Renal cortical epithelial cell (primary cell): ENCODE measurements at places on chromosomes 16 and 17.
A peak's percentile ranks its signal among the peaks of the same experiment; 100 is the strongest.

- peak; percentile 64 for DNase-seq
These were observed at the start of gene ZNF205 for GRCh38 chr16:3112058-3112880. Gene ZNF205, plus strand, starts transcription at chr16:3112586. Its CDS starts 845 bp downstream, at chr16:3113431.

DNA sequence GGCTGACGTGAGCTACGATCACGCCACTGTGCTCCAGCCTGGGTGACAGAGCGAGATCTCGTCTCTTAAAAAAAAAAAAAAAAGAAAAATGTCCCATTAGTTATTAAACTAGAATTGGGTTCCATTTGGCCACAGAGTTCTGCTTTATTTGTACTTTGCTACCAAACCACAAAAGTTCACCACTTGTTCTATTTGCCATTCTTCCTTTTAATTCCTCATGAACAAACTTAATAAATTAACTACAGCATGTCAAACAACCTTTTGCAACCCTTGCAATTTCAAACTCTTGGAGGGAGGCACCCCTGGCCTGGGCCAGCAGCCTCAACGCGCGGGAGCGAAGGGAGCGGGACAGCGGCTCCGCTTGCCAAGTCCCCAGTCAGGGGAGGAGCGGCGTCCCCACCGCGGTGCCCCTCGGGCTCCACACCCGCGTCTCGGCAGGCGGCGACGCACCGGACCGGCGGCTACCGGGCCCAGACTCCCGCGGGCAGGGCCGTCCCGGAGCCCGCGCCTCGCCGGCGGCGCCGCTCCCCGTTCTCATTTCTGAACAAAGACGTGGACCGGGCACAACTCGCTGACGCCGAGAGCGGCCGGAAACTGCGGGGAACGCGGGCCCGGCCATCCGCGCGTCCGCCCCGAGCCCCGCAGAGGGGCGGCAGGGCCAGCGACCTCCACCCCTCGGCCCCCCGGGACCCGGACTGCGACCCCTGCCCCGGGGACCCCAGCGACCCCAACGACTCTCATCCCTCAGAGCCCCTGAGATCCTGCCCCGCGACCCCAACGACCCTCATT is 775 bp downstream of the CYTH1 start:
- DNase-seq = peak; percentile 40

- DNase-seq = peak; percentile 67
These were observed 17.9 kb downstream of the UTP4 start for GRCh38 chr16:69150146-69150865.

- DNase-seq = peak; percentile 63
These were observed 7.4 kb upstream of the ABR start for GRCh38 chr17:1186923-1187771.

GRCh38 chr16:67241008-67241900 is 6.0 kb downstream of the FHOD1 start:
- peak; percentile 85 for DNase-seq

DNA sequence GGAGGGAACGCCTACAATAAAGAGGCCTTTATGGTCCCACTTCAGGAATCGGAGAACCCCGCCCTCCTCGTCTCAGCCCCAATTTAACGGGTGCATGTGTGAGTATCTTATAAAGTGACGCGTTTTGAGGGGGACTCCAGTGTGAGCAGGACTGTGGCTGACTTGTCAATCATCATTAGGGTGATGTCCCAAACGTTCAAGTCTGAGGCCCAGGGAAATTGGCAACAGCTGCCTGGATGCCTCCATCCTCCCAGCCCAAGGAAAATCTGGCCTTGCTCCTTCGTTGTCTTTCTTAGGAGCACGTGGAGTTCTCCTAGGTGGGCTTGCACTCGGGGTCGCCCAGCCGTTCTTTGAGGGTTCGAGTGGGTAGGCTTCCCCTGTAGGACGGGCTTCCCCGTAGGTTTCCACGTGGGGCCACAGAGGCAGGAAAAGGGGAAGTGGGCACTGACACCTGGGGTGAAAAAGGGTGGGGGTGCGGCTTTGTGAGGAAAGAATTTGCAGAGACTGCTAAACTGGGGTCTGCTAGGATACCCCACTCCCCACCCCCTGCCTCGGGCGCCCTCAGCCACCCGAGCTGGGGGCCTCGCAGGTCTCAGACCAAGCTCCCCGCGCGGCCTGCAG is 561 bp upstream of the HERPUD1 start:
- no peak for DNase-seq

DNA sequence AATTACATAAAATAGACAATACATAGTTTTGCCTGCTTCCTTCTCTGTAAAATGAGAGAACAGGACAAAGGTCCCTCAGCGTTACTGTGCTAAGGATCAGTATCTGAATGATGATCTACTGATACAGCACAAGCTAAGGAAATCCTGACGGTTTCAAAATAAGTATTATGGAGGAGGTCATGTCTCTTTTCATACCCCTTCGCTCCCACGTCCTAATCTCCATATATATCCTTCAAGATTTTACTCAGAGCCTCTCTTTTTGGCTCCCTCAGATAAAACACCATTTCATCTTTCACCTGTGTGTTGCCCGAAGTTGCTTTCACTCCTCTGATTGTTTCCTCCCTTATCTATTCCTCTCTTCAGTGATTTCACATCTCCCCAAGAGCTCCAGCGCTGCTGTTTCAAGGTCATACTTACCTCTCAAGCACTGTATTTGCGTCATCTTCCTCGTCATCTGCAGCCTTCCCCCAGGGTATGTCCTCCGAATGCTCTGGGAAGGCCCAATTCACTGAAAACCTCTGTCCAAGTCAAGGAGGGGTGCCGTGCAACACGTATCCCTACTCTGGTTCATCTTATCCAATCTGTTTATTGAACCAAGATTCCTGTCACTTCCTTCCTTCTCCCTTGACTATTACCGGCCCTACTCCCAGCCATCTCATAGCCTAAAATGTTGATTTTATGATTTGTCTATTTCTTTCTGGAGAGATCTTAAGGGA is 1.2 kb upstream of the BLTP2 start:
- no peak for DNase-seq

GRCh38 chr16:1357906-1358566 is 6.3 kb downstream of the GNPTG start:
- no peak for DNase-seq

DNA sequence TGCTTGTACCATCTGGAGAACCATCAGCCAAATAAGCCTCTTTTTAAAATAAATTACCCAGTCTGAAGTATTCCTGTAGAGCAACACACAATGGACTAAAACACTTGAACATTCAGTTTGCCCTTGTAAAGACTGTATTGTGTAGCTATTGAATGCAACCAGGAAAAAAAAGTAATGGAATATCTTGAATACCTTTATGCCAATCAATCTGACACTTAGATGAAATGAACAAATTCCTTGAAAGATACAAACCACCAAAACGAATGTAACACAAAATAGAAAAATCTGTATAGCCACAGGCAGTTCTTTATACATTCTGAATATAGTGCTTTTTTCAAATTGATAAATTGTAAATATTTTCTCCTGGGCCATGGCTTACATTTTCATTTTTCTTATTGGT is 63.3 kb upstream of the KCNJ16 start:
- DNase-seq = no peak

DNA sequence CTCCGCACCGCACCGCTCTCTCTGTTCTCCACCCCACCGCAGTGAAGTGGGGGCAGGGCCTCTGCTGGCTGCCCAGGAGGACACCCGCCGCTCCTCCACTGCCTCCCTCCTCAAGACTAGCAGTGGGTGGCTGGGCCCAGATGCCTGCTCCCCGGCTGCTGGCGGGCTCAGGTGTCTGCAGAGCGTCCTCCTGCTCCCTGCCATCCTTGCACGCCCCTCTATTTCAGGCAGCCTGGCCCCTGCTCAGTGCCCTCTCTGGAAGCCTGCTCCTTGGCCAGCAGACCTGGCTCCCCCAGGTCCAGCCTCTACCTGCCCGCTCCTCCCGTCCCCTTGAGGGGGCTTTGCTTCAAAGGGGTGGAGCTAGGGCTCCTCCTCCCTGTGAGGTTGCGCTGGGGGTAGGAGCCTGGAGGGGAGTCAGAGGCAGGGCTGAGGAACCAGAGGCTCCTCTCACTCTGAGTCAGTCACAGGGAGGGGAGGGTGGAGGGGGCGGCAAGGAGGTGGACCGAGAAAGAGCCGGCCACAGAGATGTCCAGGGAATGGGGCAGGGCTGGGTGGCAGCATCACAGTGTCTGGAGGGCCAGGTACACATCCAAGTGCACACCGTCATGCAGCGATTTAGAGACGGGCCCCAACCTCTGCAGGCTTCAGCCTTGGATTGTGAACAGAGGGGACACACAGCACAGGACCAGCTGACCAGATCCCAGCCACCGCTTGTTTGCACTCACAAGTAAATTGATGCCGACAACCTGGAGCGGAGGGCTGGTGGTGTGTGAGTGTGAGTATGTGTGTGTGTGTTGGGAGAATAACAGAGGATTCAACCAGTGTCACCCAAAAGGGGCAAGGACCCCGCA is 9.8 kb upstream of the TMEM92 start:
- DNase-seq = no peak

DNA sequence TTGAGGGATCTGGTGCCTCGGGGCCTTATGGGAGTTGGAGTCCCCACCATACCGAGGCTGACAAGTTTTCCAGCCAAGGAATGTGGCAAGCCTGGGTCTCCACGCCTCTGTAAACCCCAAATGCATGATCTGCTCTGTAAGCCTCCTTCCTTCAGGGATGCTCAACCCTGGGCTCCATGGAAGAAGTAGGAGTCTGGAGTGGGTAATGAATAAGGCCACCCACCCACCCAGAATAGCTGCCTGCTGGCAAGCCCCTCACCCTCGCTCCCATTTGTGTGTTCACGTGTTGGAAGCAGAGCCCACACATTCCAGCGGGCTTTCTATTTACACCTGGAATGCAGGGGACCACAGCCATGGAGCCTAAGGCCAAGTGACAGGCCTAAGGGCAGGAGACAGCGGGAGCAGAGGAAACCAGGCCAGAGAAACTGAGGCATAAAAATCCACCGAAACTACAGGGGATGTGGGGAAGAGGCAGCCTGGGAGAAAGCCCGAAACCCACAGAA is 4.4 kb downstream of the DLG4 start:
- no peak for DNase-seq

DNA sequence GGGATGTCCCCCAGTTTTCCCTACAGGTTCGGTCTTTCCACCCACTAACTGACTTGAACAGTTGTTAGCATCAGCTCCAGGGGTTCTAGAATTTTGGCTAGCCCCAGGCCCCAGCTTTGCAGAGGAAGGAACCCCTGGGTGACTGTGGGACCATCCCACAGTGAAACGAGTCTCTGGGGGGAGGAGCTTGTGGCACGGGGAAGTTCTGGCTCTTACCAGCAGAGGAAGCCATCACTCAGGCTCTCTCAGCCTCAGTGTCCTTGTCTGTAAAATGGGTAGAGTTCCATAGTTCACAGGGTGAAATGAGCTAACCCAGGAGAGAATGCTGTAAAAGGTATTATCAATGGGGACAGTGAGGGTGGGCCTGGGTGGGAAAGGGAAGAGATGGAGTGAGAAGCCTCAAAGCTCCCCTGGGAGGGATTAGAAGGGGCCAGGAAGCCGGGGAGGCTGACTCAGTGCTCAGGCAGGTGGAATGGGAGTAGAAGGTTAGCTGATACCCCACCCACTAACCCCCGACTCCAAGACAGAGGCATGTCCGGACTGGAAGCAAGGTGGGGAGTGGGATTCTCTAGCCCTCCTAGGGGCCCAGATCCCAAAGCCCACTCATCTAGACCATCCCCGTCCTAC is 30.9 kb upstream of the CDC42EP4 start:
- DNase-seq = peak; percentile 42

DNA sequence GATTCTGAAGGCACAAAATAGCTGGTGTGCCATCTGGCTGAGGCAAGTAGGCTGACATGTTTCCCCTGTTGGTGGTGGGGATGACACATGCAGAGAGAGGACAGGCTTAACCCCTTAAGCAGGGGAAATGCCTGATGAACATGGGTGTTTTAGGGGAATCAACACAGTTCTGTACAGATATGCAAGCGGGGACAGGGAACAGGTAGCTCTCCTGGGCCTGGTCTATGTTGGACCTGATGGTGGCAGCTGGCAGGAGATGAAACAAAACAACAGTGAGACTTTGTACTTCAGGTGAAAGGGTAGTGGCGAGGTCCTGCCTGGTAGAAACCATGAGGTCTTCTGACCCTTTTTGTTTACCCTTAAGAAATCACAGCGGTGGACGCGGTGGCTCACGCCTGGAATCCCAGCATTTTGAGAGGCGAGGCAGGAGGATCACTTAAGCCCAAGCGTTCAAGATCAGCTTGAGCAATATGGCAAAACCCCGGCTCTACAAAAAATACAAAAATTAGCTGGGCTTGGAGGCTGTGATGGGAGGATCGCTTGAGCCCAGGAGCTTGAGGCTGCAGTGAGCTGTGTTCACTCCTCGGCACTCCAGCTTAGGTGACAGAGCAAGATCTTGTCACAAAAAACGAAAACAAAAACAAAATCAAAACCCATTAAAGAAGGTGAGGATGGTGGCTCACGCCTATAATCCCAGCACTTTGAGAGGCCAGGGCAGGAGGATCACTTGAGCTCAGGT is 10.5 kb downstream of the OR1F1 start:
- DNase-seq = no peak

GRCh38 chr16:87661561-87661960 is 59.3 kb downstream of the JPH3 start:
- DNase-seq = peak; percentile 18

DNA sequence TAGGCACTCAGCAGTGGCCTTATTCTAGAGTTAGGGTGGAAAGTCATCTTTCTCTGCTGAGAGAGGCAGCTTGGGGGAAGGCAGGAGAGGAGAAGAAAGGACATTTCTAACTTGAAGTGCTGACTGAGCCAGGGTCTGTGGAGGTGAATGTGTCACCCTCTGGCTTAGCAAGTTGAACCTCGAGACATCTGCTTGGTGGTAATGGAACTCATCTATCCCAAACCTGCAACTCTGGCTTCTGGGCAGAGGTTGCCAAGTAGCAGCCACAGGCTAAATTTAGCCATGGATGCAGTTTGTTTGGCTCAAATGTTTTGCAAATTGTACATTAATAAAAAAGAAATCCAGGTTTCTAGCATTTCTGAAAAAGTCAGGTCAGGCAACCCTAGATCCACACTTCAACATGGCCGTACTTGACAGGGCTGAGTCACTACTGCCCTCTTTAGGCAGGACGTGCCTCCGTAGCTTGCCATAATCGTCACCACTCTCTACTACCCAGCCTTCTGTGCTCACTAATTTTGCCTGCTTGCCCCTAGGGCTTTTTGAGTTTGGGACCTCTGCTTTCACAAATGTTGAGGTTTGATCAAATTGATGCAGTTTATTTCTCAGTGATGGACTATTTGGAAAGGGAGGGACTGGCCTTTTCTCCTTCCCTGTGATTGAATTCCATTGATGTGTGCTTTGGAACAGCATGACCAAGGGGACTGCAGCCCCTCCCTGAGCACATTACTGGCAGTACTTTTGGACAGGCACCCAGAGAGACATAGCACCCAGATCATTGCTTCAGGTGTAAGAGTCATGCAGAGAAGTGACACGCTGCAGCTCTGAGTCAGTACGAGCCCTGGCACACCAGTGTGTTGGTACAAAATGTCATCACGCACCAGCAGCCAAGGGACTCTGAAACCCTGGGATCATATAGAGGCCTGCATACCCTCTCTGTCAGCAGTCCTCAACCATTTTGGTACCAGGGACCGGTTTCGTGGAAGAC is 5.2 kb downstream of the CDH13 start:
- DNase-seq = no peak

GRCh38 chr17:68676856-68677255 is 75.7 kb upstream of the FAM20A start:
- no peak for DNase-seq

DNA sequence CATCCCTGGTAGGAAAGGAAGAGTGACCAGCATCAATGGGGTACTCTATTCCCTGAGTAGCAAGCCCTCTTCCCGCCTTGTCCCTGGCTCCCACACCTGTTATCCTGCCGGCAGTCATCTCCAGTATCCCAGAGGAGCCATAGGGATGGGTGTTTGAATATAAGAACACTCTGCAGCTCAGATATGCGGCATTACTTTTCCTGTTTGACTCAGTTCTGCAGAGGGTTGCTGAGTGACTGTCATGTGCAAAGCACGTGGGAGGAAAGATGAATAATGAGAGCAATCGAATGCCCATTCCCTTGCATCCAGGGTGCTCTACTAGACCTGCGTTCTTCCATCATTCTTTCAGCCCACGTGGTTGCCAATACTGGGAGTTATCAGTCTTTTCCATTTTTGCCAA is 115.1 kb downstream of the PRKCB start:
- no peak for DNase-seq
